T-helper 17 cell (primary cell): ENCODE measurements at places on chromosomes 1 and 21.

DNA sequence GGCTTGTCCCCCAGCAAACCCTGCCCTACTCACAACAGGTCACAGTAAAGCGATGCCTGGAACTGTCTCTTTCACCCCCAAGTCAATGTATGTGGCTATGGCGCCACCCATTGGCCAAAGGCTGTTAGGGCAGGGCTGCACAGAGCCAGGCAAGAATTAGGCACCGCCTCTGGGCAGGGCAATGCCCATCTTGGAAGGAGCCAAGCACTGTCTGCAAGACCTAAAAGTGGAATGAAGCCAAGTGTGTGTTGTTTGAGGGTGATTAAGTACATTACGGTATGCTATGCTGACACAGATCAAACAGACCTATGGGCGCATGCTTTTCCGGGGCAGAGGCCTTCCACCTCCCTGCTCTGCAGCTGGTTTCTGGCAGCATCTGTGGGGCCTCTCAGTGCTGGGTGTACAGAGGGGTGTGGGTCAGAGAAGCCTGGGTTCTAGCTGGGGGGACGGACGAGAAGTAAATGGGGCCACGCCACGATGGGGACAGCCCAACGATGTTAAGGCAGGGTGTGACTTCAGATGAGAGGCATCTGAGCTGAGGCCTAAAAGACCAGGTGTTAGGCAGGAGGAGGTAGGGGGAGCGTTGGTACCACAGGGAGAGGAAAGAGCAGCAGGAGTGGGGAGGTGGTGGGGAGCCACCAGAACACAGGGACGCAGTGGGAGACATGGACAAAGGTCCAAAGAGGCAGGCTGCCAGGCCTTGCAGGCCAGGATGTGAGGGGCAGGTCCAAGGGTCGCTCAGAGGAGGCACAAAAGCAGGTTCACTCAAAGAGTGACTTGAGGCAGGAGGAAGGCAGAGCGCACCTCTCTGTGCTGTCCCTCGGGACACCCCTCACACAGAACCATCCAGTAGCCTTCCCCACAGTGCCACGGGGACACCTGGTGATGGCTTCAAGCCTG lies 49.8 kb downstream of the ACOT7 start:
- DNase-seq: peak; percentile 41

GRCh38 chr1:81317191-81317590 lies 483.5 kb upstream of the ADGRL2 start:
- DNase-seq: no peak

GRCh38 chr1:22665752-22666151 lies 12.7 kb downstream of the C1QB start:
- no peak for DNase-seq

GRCh38 chr1:41895552-41895951 lies 23.2 kb downstream of the HIVEP3 start:
- DNase-seq: no peak

DNA sequence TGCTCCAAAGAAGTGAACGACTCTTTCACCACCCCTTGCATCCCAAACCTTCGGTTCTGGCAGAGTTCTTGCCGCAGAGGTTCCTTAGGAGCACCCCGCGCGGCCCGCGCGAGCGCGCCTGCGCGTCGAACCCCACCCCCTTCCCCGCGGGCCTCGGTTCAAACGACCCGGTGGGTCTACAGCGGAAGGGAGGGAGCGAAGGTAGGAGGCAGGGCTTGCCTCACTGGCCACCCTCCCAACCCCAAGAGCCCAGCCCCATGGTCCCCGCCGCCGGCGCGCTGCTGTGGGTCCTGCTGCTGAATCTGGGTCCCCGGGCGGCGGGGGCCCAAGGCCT lies at the start of gene C1orf56:
TSS of gene C1orf56 (plus strand) at position 161 of the 334 bp plus-strand sequence. CDS start at position 258, 97 bp downstream.
- DNase-seq: no peak

- no peak for DNase-seq
Observed at GRCh38 chr1:241839369-241839979, 8.5 kb upstream of the EXO1 start.

- no peak for DNase-seq
Observed at GRCh38 chr1:159492575-159493323, 43.1 kb downstream of the OR10J5 start.

GRCh38 chr21:36656138-36656537 lies 42.8 kb upstream of the SIM2 start:
- DNase-seq: no peak

- no peak for DNase-seq
Observed at GRCh38 chr1:107196973-107197562, 56.2 kb downstream of the NTNG1 start.

GRCh38 chr21:36549470-36549869 lies 69.5 kb upstream of the CLDN14 start:
- DNase-seq: no peak
